GF-D8 (cell line): ENCODE measurements at places on chromosomes 1 and 21.

DNA sequence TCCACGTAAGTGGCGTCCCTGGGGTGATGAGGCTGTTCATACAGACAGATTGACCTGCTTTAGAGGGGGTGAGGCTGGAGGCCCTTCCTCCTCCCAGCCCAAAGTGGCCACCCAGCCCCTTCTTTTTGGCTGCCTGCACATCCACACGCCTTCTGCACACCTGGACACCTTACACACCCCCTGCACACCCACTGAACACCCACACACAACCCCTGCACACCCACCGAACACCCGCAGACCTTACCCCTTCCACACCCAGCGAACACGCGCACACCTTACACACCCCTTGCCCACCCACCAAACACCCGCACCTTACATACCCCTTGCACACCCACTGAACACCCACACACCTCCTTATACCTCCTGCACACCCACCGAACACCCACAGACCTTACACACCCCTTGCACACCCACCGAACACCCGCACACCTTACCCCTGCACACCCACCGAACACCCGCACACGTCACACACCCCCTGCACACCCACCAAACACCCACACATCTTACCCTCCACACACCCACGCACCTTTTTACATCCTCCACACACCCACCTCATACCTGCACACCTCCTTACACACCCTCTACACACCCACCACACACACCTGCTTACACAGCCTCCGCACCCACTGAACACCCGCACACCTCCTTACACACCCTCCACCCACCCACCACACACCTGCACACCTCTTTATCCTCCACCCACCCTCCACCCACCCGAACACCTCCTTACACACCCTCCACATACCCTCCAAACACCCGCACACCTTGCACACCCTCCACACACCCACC is 37.7 kb downstream of the COQ8A start:
- no peak for DNase-seq

- no peak for DNase-seq
Observed at GRCh38 chr1:166907763-166908162, 31.7 kb upstream of the TADA1 start.

DNA sequence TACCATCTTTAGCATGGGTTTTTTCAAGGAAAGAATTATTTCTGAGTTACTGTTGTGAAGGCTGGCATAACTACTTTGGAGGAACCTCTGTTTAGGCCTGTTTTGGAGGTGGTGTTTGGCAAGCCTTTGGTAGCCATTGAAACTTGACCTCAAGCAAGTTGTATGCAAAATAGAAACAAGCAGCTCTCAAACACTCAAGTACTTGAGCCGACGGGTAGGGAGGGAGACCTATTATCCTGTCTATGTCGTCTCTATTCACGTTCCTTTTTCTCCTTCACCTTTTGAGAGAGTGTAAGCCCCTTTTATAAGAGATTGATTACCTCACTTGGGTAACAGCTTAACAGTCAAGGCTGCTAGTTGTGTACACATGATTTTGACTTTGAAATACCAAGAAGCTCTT is 878.3 kb upstream of the CXADR start:
- no peak for DNase-seq

DNA sequence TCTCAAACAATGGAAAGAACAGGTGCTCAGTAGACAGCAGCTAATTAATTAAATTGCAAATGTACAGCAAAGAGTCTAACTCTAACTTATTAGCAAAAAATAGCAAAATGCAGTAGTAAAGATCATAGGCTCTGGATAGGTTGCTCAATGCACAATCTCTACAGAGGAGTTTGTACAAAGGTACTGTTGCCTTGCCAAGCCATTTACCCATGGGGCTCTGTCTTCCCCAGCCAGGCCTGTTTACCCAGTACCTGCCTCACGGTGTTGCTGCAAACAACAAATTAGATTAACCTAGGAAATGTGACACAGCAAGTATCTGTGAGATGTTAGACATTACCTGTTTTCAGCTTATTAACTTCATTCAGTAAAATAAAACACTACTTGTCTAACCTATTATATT is 222.0 kb downstream of the DENND1B start:
- no peak for DNase-seq

GRCh38 chr21:45602106-45602505 is 41.4 kb upstream of the PCBP3 start:
- DNase-seq: no peak

- DNase-seq: no peak
Observed at GRCh38 chr21:27813750-27814149, 846.9 kb upstream of the ADAMTS5 start.

DNA sequence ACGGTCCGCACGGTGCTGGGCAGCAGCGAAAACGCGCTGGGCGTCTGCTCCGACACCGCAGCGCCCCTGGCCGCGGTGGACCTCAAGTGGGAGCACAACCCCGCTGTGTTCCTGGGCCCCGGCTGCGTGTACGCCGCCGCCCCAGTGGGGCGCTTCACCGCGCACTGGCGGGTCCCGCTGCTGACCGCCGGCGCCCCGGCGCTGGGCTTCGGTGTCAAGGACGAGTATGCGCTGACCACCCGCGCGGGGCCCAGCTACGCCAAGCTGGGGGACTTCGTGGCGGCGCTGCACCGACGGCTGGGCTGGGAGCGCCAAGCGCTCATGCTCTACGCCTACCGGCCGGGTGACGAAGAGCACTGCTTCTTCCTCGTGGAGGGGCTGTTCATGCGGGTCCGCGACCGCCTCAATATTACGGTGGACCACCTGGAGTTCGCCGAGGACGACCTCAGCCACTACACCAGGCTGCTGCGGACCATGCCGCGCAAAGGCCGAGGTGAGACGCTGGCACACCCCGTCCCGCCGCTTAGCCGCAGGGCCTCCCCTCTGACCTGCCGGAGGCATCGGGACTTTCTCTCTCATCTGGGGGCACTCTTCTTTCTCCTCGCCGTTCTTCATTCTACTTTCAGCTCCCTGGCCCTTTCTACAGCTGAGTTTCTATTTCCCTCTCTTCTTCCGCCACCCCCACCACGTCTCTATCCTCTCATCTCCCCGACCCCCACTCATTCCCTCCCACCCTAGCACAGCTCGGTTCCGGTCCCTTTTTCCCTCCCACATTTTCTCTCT is 1.0 kb downstream of the NPR1 start:
- DNase-seq: no peak

DNA sequence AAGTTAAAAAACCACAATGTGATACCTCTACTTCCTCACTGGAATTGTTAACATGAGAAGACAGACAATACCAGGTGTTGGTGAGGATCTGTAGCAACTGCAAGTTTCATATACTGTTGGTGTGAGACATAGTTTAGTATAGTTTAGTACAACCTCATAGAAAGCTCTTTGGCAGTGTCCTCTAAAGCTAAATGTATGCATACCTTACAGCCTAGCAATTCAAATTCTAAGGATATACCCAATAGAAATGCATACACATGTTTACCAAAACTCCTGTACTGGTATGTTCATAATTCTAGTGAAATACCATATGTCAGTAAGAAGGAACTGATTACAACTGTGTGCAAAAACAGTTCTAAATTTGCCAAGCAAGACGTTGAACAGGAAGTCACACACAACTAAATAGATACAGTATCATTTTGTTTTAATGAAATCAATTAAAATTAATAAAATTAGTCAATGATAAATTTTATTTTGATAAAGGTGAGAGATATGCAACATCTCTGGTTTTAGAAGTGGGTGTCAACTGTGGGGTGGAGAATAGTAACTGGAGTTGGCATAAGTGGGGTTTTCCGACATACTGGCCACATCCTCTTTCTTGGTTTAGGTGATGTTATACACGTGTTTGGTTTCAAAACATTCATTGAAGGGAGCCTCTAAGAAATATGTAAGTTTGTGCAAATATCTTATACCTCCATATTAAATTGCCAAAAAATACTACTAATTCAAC is 450.7 kb downstream of the PTPRC start:
- peak; percentile 72 for DNase-seq

DNA sequence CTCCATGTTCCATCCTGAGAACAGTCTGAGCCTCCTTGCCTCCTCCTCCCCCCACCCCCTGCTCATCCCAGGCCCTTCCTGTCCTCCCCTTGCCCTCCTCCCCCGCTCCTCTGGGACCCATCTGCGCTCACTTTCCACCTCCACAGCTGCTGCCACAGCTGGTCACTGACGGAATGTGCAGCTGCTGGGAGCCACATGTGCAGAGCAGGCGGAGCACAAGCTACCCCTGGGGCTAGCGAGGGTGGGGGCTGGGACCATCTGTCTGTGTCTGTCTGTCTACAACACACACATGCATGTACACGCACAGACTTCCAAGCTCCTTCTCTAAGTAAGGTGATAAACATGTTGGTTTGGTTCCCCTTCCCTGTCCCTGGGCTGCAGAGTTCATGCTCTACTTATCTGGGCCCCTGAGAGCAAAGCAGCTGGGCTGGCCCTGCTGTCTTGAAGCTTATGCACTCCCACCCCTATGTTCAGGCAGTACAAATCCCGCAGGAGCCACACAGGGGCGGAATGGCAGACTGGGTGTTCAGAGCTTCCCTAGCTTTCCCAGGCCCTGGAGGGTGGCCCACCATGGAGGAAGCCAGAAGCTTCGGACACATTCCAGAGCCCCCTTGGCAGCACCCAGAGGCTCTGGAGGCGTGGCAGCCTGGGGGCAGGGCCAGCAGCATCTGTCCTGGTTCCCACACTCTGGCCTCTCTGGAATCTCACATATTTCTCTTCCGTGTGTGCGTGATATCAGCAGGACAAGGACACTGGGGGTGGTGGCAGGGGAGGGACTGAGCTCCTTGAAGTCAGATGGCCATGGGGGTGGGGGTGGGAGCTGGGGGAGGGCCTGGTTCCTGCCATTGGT is 7.0 kb upstream of the HEYL start:
- DNase-seq: no peak

DNA sequence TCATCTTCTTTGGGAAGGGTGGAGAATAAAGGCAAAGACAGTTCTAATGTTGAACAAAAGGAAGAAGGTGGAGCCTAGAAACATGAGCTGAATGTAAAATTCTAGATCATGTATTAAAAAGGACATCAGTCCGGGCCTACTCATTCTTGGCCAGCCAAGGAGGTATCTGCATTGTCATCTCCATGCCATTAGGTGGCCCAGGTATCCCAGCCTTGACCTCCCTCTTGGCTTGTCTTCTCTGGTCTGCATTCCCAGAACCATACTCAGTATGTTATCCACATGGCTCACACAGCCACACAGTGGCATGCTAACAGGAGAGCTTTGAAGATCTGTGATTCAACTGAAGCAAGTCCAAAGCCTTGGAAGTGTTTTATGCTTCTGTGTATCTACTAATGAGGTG is 369.8 kb upstream of the KAZN start:
- DNase-seq: no peak

GRCh38 chr1:36900128-36900527 is 134.2 kb downstream of the GRIK3 start:
- no peak for DNase-seq

- DNase-seq: no peak
Observed at GRCh38 chr1:7885513-7886404, 32.9 kb upstream of the UTS2 start.

DNA sequence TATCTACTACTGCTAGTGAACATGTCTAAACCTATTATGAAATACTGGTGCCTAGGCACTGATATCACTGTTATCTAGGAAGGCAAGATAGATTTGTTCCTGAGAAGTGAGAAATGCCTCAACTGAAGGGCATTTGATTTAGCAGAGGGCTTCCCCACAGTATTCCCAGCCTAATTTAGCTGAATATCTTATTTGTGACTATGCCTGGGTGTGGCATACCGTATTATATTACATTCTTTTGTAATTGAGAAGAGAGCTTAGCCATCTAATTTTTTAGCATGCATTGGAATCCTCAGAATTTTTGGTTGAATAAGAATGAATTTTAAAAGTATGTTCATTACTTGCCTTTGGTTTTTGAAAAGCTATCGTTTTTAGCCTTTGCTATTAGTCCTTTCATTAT is 99.1 kb downstream of the ZP4 start:
- no peak for DNase-seq

- no peak for DNase-seq
Observed at GRCh38 chr1:14141656-14142055, 441.7 kb downstream of the PRDM2 start.

DNA sequence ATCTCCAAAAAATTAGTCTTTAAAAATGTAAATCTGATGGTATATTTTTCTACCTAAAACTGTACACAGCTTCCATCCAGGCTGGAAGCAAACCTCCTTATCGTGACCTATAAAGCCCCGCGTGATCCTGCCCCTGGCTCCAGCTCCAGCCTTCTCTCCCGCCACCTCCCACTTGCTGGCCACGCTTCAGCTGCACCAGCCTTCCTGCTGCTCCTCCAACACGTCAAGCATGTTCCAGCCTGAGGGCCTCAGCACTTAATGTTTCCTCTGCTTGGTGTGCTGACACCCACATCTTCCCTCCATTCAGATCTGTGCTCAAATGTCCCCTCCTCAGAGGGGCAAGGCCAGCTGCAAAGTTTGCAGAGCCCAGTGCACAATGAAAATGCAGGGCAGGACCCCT is 123.5 kb upstream of the MAGI3 start:
- DNase-seq: no peak

GRCh38 chr1:42136466-42136865 is 16.7 kb upstream of the GUCA2B start:
- no peak for DNase-seq

- DNase-seq: no peak
Observed at GRCh38 chr1:191320062-191320461, 838.2 kb upstream of the RGS18 start.

GRCh38 chr1:43531107-43531905 is 623 bp downstream of the PTPRF start:
- no peak for DNase-seq

DNA sequence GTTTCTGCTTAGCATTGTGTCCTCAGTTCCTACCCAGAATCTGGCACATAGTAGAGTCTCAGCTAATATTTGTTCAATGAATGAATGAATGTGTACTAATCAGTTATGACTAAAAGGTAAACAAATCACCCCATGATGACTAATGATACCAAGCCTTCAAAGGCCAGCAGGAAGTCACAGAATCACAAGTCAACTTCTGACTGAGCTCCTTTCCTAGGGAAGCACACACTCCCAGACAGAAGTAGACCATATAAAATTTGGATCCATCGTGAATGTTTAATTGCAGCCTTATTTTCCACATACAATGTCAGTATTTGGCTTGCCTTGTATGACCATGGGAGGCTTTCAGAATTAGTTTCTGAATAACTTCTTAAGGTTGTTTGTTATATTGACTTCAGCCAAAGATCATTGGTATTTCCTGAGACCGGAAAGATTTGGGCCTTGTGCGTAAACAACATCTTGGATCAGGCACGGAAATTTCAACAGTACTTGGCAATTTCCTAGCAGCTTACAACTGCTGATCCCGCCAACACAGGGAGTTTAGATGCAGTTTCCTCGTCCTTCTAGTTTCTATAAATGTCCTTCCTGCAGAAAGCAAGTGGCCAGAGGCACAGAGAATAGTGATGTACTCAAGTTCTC is 185.9 kb upstream of the ATP1B1 start:
- no peak for DNase-seq

- no peak for DNase-seq
Observed at GRCh38 chr1:89763649-89763986, 57.2 kb upstream of the LRRC8D start.

- DNase-seq: no peak
Observed at GRCh38 chr1:116680752-116681151, 13.2 kb upstream of the IGSF3 start.

DNA sequence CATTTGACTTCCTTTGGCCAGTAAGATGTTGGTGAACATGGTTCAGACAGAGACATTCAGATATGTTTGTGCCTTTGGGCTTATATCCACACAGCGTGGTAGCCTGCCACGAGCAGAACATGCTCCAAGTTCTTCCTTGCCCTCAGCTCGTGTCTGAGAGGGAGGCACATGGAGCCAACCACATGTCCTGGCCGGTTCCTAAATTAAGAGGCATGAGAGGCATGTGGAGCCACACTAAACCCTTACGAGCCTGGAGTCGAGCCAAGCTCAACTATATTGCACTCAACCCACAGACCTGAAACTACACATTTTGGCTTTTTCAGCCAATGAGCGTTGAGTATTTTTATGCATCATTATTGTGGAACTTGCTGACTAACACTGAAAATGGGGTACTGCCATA is 133.7 kb upstream of the KCNK1 start:
- no peak for DNase-seq
